RPMI8226 (cell line): ENCODE measurements at places on chromosomes 7 and 10.

DNA sequence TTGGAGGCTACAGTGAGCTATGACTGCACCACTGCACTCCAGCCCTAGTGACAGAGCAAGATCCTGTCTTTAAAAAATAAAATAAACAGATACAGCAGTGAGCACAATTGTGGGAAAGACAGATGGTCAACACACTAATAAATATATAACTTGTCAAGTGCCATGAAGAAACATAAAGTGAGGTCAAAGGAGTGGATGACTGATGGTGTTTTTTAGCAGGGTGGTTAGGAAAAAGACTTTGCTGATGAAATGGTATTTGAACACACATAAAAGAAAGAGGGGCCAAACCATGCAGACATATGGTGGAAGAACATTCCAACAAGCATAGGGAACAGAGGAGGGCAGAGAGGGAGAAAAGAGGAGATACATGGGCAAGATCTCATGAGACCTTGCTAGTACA is 392.7 kb upstream of the AUTS2 start:
- DNase-seq = no peak

DNA sequence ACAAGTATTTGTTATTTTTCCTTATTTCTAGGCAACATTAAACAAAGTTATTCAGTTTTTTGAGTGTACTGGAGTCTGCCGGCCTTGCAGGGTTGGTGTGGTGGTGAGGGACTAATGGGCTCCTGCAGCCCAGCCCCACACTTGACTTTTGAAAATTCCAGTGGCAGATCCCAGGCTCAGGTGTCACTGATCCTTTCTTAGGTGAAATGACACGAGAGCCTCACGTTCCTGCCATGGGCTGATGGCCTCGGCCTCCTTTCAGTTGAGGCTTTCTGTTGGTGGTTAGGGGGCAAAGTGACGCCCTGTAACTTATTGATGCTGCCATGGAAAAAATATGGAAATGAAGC is 117.9 kb downstream of the NKX6-2 start:
- no peak for DNase-seq

- no peak for DNase-seq
These were observed 2.8 kb downstream of the AGAP3 start for GRCh38 chr7:151088856-151089699.

DNA sequence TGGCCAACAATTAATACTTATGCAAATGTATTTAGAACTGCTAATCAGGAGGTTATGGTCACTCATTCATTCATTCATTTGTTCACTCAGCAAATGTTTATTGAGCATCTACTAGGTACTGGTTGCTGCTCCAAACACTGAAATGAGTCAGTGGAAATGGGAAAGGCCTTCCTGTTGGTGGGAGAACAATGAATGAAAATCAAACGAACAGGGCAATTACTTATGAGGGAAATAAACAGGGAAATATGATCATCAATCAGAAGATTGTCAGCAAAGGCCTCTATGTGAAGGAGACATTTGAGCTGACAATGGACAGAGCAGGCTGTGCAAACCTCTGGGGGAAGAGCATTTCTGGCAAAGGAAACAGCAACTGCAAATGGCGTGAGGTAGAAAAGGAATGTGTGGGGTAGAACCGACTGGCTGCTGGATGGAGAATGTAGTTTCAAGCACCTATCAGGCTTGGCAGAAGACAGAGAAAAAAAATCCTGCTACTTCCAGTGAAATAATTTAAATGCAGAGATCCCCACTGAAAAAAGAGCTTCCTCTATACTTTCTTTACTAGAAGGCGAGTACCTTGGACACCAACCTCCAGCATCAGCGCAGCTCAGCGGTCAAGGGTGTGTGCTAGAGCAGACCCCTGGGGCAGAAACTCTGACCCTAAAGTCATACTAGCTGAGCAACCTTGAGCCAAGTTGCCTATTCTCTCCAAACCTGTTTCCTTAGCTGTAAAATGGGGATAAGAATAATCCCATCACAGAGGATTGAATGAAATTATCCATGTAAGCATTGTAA is 108.8 kb upstream of the EEPD1 start:
- DNase-seq = no peak

DNA sequence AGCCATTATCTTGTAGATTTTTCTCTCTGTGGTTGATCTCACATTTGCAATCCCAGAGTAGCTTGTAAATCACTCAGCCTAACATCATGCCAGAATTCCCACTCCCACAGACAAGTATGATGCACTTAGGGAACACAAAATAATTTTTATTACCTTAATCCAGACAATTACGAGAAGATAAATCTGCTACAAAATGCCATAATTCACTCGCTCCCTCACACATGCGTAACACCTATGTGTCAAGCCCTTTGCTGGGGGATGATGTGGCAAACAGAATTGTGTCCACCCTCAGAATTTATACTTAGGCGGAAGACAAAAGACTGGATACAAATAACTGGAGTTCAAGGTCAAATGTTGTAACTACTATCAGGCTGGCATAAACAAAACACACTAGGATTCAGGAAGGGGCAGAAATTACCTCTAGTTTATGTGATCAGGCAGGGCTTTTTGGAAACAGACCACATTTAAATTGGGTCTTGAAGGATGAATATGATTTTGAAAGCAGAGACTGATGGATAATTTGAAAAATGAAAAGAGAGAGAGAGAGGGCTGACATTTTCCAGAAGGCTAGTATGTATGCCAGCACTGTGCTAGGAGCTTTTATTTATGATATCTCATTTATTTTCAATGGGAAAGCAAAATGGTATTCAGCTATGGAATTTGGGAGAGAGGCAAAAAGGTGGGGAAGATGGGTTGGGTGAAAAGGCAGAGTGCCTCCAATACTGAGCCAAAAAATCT is 69.8 kb downstream of the DOCK4 start:
- no peak for DNase-seq

DNA sequence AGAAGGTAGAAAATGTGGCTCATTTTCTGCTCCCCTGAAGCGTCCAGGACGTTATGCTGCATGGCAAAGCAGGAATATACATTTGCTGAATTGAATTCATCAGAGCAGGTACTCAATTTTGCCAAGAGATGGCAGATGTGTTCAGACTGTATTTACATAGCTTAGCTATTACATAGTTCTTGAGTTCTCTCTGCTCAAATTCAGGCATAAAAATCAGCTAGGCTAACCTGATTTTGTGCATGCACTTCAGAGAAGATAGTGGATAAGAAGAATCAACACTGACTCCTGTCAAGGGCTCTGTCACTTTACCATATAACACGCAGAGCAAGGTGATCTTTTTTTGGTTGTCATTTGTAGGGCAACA is 209.2 kb upstream of the FAM3C start:
- no peak for DNase-seq

- DNase-seq = no peak
These were observed 477 bp upstream of the ZC3HAV1 start for GRCh38 chr7:139109983-139110411.

DNA sequence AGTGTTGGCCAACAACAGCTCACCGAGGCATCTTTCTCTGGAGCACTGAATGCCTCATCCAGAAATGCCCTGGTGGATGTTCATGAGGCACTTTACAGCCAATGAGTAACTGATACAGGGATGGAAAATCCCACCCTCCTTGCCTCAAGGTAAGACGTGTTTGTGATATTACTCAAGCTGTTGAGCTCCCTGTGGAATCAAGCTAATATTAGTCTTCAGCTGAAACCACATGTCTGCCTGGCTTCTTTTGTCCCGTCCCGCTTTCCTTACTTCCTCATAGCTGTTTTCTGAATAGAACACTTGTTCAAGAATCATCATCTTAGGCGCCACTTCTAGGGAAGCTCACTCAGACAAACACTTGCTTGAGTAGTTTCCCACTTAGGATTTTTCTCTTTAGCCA is 422.4 kb downstream of the INHBA start:
- no peak for DNase-seq

DNA sequence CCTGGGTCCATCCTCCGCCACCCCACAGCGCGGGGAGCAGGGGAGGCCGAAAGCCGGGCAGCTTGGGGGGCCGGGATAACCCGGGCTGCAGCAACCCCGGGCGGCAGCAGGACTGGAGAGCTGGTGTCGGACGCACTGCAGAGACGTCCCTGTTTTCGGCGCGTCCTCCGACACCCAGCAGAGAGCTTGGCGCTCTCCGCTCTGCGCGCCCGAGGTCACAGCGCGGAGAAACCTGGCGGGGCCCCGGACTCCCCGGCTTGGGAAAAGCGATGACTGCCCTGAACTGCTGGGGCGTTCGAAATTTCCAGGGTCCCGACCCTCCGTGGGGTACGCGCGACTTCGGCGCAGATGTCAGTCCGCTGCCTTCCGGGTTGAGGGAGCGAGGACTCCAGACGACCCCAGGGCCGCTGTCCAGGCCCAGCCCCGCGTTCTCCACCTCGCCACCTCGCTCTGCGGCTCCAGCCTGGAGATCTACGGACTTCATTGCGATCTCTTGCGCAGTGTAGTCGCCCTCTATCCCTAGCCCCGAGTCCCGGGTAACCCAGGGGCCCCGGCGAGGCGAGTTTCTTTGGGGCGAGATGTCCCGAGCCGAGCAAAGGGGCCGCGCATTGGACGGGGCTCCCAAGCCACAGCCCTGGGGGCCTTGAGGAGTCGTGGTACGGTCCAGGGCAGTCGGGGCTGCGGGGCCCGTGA is 617 bp upstream of the FOXI2 start:
- no peak for DNase-seq

- DNase-seq = no peak
These were observed 45.6 kb upstream of the ENO4 start for GRCh38 chr10:116803451-116804249.

GRCh38 chr7:49766966-49767365 is 6.5 kb upstream of the VWC2 start:
- DNase-seq = no peak

- peak; percentile 54 for DNase-seq
These were observed 24.6 kb upstream of the MKLN1 start for GRCh38 chr7:131302876-131303707.

DNA sequence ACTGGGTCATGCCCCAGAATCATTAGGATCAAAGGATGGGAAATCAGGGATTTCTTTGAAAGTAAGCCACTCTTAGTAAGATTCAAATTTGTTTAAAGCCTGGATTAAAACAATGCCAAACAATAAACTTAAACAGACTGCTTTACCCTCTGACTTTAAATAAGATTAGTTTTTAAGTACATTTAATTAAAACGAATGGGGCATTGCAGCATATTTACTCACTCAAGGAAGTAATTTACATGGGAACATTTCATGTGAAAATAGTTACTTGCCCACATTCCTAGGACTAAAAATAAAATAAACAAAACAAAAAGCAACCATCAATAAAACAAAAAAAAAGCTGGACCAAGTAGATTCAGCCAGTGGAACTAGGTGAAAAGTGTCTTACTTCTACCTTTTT is 7.8 kb downstream of the ABLIM1 start:
- DNase-seq = no peak

GRCh38 chr7:47449810-47450590 is 131.9 kb downstream of the TNS3 start:
- no peak for DNase-seq

DNA sequence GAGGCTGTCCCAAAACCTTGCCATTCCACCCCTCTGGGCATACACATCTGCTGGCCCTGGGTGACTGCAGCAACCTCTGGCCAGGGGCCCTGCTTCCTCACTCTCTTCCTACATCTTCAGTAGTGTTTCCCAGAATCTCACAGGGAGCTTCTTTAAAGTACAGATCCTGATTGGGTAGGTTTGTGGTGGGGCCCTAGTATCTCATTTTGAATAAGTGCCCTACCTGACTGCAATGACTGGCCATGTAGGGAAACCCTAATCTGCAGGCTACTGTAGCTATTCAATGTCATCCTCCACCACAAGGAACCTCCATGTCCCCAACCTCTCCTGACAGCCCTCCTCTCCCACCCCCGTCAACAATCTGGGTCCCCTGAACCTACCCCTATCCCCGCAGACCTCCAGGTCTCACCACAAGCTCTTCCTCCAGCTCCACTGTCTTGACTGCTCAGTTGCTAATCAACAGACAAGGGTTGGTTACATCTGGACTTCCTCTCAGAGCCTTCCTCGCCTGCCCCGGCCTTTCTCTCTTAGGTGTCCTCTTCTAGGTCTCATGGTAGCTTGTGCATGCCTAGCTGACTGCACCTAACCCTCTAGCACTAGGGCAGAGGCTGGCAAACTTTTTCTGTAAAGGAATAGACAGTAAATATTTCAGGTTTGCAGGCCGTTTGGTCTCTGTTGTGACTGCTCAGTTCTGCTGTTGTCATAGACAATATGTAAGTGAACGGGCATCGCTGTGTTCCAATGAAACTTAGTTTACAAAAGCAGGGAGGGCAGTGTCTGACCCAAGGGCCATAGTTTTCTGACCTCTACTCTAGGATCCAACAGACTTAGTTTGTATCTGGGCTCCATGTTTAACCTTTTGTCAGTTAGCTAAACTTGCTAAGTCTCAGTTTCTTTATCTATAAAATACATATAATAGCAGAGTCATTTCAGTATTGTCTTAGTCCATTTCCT is 121.1 kb downstream of the AOAH start:
- DNase-seq = no peak

- DNase-seq = peak; percentile 47
These were observed 575 bp downstream of the DLG5 start for GRCh38 chr10:77925795-77926565.

DNA sequence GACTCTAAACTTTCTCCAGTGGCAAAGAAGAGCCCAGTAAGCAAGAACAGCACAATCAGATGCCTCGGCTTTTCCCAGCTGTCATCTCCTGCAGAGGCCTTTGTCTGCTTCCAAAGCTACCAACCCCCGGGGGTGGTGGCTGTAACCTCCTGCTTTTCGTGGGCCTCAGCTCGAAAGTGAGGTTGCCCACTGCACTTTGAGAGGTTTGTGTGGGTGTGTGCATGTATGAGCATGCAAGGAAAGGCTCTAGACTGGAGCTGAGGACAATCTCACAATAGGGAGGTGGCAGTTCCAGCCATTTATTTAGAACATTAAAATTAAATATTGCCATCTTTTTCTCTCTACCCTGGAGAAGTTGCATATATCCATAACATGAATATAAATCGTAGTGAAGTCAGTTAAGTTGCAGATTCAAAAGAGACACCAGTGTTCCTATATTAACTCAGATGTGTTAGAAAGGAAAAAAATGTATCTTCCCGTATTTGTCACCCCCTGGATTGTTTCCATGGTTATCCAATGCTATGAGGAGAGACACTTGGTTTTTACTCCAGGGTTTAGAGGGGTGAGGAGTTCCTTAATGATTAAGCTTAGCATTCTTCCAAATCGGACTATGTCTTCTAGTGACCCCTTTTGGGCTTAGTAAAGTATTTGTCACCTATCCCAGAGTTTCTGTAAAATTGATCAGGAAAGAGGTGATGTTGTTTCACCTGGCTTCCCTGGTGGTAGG is 781.1 kb downstream of the INHBA start:
- no peak for DNase-seq

DNA sequence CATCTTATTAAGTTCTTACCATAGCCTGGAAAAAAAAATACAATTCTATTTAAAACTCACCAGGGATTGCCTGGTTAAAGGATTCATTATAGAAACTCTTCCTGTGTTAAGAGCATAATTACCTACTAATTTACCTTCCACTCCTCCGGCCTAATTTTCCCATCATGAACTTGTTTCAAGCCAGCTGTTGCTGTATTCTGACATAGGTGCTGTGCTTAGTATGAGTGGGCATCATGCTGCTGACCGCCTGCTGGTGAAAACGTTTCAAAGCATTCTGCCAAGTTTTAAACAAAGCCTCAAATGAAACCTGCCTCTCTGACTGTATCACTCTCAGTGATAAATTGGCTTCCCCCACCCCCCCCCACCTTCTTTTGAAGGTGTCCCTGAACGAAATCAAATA is 47.8 kb upstream of the KCNMA1 start:
- no peak for DNase-seq
